ENCODE measurements at places on chromosomes 12 and 14.
A peak's percentile ranks its signal among the peaks of the same experiment; 100 is the strongest.

GRCh38 chr12:53483225-53483978 lies 15.9 kb downstream of the MAP3K12 start:
- DNase-seq = no peak

DNA sequence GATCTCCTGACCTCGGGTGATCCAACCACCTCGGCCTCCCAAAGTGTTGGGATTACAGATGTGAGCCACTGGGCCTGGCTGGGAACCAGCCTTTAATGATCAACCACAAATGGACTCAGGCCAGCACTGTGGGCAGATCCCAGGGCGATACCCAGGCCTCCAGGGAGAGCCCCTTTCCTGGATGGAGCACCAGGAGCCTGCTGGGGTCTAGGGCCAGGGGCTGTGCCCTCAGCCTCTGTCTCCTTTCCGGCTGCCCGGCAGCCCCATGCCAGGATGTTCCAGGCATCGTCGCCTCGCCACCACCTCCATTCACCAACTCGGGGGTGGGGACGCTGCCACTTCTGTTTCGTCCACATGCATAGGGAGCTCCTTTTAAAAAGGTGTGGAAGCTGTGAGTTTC lies 2.3 kb downstream of the ADGRD1 start:
- no peak for DNase-seq

GRCh38 chr12:11681207-11681606 lies 31.7 kb downstream of the ETV6 start:
- DNase-seq = no peak

DNA sequence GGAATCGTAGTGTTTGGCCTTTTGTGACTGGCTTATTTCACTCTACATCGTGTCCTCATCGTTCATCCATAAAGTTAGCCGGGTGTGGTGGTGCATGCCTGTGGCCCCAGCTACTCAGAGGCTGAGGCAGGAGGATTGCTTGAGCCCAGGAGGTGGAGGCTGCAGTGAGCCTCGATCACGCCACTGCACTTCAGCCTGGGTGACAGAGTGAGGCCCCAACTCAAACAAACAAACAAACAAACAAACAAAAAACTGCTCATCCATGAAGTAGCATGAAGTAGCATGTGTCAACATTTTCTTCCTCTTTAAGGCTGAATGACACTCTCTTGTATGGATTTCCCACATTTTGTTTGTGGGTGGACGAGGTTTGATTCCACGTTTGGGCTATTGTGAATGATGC lies 44.0 kb upstream of the MEG3 start:
- no peak for DNase-seq

GRCh38 chr14:89858089-89858488 lies 96.4 kb downstream of the EFCAB11 start:
- no peak for DNase-seq

- DNase-seq = no peak
Observed at GRCh38 chr14:78340250-78340649, 170.1 kb downstream of the NRXN3 start.

DNA sequence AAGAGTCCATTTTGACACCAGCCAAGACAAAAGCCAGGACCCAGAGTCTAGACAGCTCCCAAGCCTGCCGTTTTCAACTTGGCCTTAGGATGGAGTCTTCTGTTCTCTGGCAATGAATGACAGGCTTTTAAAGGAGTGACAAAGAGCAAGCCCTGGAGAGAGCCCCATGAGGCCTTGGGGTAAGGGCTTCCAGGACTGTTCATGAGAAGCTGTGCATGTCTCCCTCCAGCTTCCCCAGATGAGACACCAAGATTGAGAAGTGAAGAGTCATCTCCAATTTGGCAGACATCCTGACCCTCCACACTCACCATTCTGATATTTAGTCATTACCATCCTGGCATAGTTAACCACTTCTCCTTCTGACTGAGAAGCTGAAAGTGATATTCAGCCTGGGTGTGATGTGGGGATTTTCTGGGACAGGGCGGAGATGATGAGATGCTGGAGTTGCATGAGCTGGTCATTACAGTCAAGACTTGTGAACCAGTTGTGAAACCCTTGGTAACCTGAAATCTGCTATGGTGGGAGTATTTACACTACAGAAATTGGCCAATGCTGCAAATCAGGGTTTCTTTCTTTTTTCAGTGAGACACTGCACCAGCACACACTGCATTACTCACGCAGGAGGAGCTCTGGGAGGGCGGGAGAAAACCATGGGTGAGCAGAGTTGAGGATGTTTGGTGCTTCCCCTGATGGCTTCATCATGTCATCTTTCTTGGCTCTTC lies 77.8 kb downstream of the VCPKMT start:
- peak; percentile 99 for DNase-seq

DNA sequence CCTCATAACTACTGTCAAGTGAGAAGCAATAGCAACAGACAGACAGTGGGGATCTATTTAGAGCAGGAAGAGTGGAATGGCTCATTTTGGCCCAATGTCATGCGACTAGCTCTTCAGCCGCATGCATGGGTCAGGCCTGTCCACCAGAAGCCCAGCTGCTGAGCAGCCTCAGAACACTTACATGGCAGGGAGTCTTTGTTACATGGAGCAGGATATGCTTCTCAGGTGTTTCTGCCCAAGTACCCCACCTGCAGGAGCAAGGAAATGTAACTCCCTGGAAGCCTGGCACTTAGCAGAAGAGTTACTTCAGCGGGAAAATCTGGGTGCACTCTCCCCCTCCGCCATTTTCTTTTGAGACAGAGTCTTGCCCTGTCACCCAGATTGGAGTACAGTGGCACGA lies 73.5 kb upstream of the ARHGAP5 start:
- DNase-seq = no peak

- DNase-seq = no peak
Observed at GRCh38 chr14:91415794-91416743, 1.6 kb downstream of the CCDC88C start.

DNA sequence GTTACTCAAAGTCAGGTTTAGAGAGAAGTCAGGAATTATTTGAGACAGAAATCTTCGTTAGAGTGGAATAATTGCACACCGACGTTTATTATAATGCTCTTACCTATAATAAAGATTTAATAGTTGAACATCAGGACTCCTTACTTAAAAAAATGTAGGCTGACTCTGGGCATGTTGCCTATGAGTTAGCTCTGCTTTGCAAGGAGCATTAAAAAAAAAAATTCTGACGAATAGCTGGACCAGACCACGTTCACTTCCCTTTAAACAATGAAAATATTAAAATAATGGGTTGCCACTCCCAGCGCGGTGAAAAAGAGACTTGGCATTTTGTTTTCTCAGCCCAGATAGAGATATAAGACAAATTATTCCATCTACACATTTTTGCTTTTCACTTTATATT lies 574 bp upstream of the FANCM start:
- DNase-seq = no peak

DNA sequence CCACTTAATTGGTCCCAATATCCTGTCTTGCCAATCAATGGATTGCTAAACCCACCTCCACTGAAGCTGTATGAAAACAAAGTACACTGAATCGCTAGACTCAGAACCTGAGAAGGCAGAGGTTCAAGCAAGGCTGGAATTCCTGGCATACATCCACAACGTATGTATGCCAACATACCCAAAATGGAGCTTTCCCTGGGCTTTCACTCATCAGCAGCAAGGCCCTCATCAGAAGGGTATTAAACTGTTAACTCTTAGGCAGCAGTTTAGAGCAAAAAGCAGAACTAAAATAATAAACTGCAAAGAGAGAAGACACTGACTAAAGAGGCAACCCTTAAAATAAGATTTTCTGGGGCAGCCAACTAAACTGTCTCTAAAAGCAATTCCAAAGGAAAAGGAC lies 13.6 kb downstream of the MED13L start:
- DNase-seq = no peak

GRCh38 chr12:40145896-40146295 lies 40.0 kb upstream of the SLC2A13 start:
- DNase-seq = no peak
